CD4-positive, alpha-beta T cell treated with Interleukin-2 at 100 ng/mL for 4 hours (primary cell): ENCODE measurements at places on chromosomes 3 and 15.
A peak's percentile ranks its signal among the peaks of the same experiment; 100 is the strongest.

DNA sequence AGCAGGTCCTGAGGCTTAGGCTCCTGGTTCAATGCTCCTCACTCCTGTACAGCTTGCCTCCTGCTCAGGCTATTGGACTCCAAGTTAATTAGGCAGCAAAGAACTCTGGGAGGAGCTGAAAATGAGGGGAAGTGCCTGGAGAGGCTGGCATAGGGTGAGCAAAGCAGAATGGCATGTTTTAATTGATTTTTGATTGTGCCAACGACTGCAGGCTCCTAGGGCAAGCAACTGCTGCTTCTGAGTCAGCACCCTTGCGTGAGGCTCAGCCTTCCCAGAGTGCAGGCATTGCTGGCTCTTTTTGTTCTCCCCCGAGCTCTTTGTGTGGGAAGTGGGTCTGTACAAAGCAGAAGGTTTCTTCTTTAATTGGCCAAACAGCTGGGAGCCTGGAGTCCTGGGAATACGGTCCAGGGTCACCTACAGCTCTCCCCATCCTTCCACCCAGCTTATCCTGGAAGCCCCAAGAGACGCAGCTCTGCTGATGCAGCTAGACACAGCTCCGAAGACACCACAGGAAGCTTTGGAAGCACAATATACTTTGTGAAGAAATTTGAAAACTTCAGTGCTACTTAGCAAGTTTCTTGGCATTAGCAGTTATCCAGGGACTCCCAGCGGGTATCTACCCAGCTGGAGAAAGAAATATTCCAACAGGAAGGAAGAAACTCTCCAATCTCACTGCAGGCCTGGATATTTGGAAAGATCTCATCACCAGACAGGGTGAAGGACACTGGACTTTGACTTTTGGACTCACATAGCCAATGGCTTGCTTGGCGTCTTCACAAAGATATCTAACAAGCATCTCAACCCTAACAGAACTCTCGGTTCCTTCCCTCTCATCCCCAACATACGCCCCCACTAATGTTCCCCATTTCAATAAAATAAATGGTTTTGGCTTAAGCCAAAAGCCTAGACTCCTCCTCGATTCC, 76.8 kb downstream of the BDH1 start:
- DNase-seq = no peak

DNA sequence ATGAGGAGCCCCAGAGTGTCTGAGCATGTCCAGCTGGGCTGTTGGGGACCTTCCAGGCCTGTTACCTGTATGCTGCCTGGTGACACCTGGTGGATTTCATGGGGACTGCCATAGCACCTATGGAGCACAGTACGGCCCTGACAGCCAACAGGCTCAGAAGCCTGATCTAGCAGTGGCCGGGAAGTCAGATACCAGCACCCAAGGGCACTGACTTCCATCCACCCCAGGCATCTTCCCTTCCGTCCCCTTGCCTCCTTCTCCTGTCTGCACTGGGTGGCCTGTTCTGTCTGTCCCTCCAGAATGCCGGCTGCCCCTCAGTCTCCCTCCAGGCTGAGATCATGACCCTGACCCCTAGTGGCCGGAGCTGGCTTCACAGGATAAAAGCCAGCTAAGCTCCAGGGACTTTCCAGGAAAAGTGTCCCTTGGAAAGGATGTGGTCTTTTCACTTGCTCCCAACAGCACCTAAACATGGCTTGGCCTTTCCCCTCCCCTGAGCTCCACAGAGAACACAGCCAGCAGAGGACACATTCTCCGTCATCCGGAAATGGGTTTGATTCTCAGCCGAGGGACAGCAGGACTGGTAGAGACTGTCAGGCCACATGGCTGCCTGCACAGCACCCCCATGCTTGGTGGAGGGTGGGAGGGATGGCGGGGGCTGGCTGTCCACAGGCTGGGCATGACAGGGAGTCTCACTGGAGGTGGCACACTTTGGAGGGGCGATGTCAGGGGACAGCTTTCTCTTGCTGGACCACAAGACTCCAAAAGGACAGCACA, 9.5 kb downstream of the RPS17 start:
- peak; percentile 76 for DNase-seq

DNA sequence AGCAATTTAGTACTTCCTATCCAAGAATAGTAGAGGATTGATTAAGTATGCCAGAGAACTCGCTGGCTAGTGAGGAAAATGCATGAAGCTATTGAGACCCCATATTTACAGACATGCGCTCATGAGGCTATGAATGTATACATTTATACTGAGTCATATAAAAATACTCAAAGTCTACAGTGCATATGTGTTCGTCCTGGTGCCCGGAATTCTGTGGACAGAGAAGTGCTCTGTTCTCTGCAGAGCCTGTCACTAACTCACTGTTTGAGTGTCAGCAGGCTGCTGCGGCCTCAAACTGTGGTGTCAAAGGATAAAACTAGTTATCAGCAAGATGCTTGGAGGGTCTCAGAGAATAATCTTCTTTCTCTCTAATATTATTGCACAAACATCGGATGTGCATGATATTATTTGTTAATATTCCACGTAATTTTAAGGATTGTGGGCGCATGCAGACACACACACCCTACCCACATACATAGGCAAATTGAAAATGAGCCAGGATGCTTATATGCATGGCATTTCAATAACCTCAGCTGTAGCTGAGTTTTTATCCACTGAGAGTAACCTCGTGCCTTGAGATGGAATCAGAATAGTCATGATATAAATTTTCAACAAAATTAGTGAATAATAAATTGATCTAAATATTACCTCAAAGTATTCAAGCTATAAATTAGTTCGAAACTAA, 50.0 kb upstream of the TSC22D2 start:
- DNase-seq = no peak

- no peak for DNase-seq
Measured at GRCh38 chr15:37131621-37132020, 31.3 kb upstream of the MEIS2 start.

GRCh38 chr3:104687362-104687761, 679.3 kb upstream of the ALCAM start:
- DNase-seq = no peak

GRCh38 chr3:160226026-160226907, 1.0 kb downstream of the C3orf80 start:
- DNase-seq = no peak

DNA sequence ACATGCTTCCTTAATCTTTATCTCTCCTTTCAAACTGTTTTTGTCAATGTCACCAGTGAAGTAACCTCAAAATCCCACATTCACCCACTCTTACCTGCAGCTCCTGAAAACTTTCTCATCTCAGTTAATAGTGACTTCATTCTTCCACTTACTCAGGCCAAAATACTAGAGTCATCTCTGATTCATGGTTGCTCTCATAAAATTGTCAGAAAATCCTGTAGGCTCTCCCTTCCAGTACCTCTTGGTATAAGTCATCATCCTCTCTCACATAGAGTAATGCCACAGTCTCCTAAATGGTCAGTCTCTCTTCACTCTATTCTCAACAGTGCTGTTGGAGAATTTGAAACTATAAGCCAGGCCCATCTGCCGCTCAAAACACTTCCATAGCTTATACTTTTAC, 34.9 kb upstream of the POU1F1 start:
- DNase-seq = no peak

GRCh38 chr3:45104715-45105711, 41.2 kb downstream of the CDCP1 start:
- DNase-seq = peak; percentile 20

- DNase-seq = peak; percentile 32
Measured at GRCh38 chr3:12999147-13000140, 73.8 kb downstream of the IQSEC1 start.

DNA sequence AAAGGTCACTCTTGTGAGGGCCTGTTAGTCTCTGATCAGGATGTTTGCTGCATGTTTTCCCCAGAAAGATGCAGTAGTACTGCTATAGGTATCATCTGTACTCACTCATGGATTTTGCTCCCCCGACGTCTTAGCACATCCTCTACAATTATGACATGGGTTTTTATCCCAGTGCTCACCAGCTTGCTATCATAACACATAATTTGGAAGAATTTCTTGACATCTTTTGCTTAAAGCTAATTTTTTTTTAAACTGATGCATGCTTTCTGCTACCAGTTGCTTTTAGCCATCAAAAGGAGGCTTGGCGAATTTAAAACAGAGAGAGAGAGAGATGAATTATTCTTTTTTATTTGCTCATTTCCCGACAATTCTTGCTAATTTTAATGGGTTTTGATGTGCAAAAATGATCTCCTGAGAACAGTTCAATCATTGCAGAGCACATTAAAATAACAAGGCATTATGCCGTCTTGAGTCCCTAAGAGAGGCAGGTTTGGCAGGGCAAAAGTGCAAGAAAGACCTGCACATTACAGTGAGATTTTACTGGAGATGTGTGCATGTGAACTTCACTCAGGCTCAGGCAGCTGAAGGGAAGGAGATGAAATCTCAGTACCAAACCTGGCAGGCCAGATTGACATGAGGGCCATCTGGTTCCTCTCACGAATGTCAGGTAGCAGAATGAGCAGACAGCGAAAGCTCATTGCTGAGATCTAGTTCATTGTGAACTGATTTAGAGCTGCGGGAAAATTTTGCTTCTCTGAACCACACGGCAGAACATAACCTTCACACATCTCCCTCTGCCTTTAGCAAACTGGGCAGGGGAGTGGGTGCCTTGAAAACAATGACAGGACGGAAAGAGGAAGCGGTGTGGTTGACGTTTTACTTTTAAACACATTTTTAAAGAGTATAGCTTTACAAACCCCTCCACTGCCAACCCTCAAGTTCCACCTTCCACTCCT, 25.9 kb upstream of the GOLGA8B start:
- DNase-seq = no peak

DNA sequence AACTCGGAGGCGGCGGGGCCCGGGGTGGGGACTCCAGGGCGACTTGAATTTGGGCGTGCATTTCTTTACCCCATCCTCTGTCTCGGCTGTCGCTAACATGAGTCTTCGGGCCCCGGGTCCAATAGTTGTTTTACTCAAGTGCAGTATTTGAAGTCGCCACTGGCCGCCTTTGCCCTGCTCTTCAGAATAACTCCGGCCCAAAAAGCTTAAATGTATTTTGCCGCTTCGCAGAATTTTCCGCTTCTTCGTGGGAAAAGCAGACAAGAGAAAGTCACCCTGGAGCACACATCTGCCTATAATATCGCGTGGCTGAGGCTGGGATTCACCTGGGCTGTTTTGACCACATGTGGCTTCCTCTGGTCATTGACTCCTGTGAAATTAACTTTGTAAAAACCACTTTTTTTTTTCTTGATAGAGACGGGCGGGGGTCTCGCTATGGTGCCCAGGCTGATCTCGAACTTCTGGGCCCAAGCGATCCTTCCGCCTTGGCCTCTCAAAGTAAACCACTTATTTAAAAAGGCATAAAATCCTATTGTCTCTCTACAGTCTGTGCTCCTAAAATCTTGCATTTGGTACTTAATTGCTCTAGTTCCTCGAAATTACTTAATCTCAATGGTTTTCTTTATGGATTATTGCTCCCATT, 676 bp downstream of the CNOT10 start:
- no peak for DNase-seq

- DNase-seq = no peak
Measured at GRCh38 chr15:48001393-48002039, 119.3 kb upstream of the SLC24A5 start.

GRCh38 chr15:43168192-43169107, 16.8 kb upstream of the CCNDBP1 start:
- no peak for DNase-seq

DNA sequence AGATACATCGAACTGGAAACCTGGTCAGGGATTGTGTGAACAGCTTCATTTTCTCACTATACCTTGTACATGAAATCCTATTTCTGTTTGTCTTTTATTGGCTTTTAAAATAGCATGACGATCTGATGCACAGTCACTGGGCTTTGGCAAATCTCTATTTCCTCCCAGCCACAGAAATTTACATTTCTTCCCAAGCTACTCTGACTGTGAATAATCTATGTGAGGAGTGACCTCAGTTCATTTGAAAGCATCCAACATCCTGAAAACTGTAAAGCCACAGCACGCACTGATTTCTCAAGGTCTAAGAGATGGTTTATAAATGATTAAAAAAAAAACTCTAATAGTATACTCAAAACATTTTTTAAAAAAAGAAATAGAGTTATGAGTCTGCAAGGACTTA, 450.3 kb downstream of the IL5RA start:
- DNase-seq = no peak

GRCh38 chr3:96966181-96966929, 152.0 kb downstream of the EPHA6 start:
- no peak for DNase-seq

- peak; percentile 63 for DNase-seq
Measured at GRCh38 chr15:85711580-85712192, 83.0 kb downstream of the KLHL25 start.

- DNase-seq = peak; percentile 32
Measured at GRCh38 chr3:51670053-51670822, 814 bp upstream of the TEX264 start.

GRCh38 chr3:79175870-79176269, 591.9 kb downstream of the ROBO1 start:
- DNase-seq = no peak

DNA sequence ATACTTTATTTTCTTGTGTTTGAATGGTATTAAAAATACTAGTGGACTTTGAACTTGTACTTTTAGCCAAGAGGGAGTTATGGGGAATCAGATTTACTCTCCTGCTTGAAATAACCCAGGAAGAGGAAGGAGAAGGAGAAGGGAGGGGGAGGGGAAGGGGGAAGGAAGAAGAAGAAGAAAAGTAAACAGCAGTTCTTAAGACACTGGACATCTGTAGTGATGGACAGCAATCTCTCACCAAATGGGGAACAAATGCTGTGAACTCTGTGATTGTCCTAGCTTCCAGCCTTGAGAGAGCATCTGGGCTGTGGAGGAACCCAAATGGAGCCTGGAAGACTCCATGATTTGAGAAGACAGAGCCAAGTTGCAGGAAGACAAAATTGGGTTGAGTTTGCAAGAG, 52.0 kb downstream of the VPS8 start:
- DNase-seq = no peak

- no peak for DNase-seq
Measured at GRCh38 chr3:105988540-105989212, 119.9 kb upstream of the CBLB start.

GRCh38 chr3:39587113-39587512, 119.6 kb downstream of the MOBP start:
- DNase-seq = no peak

DNA sequence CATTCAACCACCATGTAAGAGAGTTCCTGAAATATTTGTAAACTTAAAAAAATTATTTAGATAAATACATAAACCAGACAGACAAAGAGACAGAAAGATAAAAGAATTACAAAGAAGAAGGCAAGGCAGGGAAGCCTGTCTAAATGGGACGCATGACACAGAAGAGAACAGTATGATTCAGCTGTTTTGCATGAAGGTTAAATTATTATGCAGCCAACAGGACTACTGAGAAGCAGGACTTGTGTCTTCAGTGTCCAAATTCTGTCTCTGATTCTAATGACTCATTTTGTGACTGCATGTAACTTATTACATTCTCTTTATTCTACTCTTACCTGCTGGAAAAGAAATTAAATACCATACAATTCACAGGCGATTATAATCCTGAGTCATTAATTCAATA, 340.4 kb upstream of the KCNMB2 start:
- DNase-seq = no peak

- no peak for DNase-seq
Measured at GRCh38 chr15:78107471-78107870, 15.1 kb downstream of the SH2D7 start.
